CD4-positive, alpha-beta T cell treated with Interleukin-4 for 4 hours (primary cell): ENCODE measurements at places on chromosomes 1 and 21.

- no peak for DNase-seq
Measured at GRCh38 chr1:117561551-117561950, 44.3 kb upstream of the TENT5C start.

GRCh38 chr1:201184307-201185122 is 6.1 kb upstream of the IGFN1 start:
- no peak for DNase-seq

GRCh38 chr1:160748181-160748877 is 9.3 kb downstream of the SLAMF7 start:
- no peak for DNase-seq

GRCh38 chr1:210099921-210100320 is 132.7 kb upstream of the SERTAD4 start:
- no peak for DNase-seq

- DNase-seq: no peak
Measured at GRCh38 chr1:7407980-7408770, 362.9 kb upstream of the VAMP3 start.

DNA sequence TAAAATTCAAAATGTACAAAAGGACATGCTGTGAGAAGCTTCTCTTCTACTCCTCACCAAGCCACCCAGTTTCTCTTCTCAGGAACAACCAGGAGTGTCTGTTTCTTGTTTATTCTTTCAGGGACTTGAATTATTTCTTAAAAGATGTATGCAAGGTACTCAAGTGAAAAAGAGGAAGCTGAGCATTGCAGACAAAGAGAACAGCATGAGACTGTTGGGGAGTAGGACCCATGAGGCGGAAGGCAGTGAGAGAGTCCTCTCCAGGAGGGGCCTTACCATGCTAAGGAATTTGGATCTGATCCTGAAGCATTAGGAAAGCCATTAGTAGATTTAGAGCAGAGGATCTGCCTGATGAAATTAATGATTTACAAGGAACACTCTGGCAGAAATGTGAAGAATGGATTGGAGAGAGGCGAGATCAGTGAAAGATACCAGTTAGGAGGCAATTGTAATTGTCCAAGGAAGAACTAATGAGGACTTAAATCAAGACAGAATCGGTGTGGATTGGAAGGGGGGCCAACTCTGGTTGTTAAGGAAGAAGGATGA is 14.7 kb upstream of the SSX2IP start:
- no peak for DNase-seq

GRCh38 chr1:44805311-44806024 is 1.7 kb downstream of the DYNLT4 start:
- no peak for DNase-seq

DNA sequence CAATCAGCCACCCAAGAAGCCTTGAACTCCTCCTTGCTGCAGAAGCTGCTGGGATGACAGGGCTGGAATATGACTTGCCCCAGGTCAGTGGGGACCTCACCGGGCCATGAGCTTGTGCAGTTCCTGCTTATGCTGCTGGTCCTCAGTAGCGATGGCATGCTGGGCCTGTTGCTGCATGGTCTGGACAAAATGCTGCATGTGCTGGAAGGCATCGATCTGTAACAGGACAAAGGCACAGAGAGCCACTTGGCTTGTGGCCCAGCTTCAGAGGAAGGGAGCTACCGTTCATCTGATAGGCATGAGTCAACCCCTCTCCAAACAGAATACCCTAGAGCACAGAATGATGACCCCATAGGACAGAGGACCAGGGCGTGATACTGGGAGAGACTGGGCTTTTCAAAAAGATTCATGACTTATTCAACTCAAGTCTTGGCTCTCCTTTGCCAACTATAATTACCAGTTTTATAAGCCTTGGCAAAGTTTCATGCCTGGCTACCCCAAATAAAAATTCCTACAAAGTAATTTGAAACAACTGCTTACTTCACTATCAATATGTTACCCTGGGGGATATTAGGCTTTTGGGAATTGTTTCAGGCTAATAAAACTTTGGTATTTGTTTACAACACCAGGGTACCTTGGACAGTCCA is 34.7 kb upstream of the EXOSC10 start:
- no peak for DNase-seq

DNA sequence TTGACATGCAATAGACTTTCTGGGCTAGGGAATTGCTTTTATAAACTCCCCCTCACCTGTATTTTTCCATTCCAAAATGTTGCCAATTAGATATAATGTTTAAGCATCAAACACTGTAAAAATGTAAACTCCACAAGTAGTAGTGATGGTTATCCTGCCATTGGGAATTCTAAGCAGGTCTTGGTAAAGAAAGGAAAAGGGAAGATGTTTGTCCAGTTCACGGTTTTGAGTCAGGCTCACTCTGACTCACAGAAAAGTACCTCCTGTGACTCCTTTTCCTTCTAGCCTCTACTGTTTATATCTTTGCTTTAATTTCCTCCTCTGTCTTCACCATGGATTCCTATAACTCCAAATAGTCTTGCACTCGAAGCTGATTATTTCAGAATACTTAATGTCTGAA is 19.0 kb upstream of the PTPN14 start:
- DNase-seq: no peak

DNA sequence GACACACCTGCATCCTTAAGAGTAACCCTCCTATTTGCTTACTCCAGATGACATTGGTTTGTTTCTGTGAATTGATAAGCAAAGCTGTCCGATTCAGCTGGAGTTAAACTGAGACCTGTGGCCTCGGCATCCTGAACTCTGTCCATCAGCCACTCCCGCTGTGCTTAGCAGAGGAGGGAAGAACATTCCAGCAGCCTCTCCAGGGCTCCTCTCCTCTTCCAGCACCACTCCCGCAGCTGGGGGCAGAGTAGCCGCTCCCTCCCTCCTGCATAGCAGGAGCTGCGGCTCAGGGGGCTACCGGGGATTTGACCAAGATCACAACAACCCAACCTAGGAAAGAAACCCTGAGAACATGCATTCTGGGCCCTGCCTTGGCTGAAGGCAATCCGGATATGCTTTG is 8.8 kb downstream of the LRRC38 start:
- DNase-seq: no peak

DNA sequence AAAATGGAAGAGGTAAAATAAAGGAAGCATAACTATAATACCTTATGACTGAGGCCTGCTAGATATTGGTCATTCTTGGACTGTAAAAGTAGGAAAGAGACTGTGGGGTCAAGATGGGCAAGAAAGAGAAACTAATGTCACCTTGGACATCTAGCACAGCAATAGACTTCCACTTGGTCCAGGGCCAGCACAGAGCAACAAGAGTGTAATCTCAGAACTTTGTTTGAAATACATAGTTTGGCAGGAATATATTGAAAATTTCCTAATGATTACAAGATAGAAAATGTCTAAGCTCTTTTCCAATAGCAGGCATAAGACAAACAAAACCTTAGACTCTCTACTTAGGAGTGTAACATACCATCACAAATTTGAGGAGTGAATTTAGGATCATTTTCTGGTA is 4.6 kb downstream of the LRRC8C start:
- no peak for DNase-seq
